Astrocyte (in vitro differentiated cells and primary cell): ENCODE measurements at places on chromosomes 1 and 21. TPM values are rescaled to one million over a fixed set of nuclear protein-coding genes. Genes with fewer than 3 reads are reported as not detected.

OPRD1 gene
- total RNA-seq: 0.79 and 1.2 TPM in 2 replicates

SPRR3 gene
- total RNA-seq: 0.70 and 3.0 TPM in 2 replicates

MXRA8 gene
- 112 and 139 TPM in 2 replicates for total RNA-seq

TMEM79 gene
- total RNA-seq: 3.0 and 3.2 TPM in 2 replicates

SHE gene
- total RNA-seq: not detected in 2 replicates

PROK1 gene
- not detected in 2 replicates for total RNA-seq

RPE65 gene
- 0.27 and 0.91 TPM in 2 replicates for total RNA-seq

ITLN2 gene
- not detected in 2 replicates for total RNA-seq

BSND gene
- total RNA-seq: not detected in 2 replicates

ABCG1 gene
- 1.3 and 1.9 TPM in 2 replicates for total RNA-seq

DNA sequence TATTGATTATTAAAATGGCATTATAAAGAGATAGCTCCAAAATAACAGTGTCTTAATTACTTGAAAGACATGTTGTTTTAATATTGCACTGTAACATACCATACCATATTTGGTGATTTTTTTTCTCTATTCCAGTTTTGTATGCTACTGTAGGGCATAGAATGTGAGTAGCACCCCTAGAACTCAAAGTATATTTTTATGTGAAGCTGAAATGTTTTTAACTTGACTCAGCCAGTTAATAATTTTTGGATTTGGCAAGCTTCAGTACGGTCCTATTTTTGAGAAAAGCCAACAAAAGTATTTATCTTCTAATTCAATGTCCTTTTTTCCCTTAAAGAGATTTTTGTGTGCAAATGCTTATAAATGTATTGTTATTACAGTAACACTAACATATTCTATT lies 593.8 kb downstream of the USP25 start:
- no peaks in the 10 kb centered on the region for H3K36me3 ChIP-seq
- H3K4me1 ChIP-seq: peaks cover 4% of the 10 kb centered on the region
- DNase-seq: peak; percentile 35
- no peak overlapping the region for H3K4me3 ChIP-seq

DNA sequence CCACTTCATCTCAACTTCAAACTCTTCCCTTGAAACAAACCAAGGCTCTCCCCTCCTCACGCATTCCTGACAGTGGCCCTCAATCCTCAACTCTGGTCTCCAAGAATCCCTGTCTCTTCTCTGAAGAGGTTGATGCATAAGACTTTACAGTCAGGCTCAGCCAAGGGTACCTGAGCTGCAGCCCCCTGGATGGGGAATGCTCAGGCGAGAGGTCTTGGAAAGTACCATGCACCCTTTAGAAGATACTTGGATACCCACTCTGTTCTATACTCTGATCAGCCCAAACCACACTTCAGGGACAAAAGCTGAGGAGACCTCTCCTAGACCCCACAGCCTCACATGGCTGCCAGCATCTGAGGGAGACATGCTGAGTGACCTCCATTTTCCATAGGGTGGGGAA lies 536 bp upstream of the PGLYRP3 start:
- no peaks in the 10 kb centered on the region for H3K36me3 ChIP-seq
- no peak overlapping the region for H3K27ac ChIP-seq
- no peaks in the 10 kb centered on the region for H3K4me1 ChIP-seq
- no peak for DNase-seq
- H3K4me3 ChIP-seq: no peak overlapping the region

GRCh38 chr1:116743535-116743934 lies 10.7 kb upstream of the CD2 start:
- H3K27ac ChIP-seq: no peak overlapping the region
- no peak overlapping the region for H3K4me3 ChIP-seq
- H3K27me3 ChIP-seq: no peaks in the 10 kb centered on the region
- no peak for DNase-seq
- H3K36me3 ChIP-seq: no peaks in the 10 kb centered on the region

DNA sequence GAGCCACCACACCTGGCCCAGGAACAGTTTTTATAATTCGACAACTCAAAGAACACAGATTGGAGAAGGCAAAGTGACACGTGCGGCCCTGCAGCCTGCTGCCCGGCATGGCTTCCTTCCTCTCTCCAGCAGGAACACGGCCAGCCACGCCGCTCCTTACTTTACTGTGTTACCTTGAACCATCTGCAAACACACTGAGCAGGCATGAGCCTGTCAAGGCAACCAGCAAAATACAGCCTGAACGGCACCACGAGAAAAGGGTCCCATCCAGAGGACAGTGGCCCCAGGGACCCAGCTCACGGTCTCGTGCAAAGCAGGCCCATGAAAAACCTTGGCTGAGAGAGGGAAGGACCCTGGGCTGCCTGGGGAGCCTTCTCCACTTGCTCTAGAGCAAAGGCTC lies 38.8 kb downstream of the NPHP4 start:
- peaks cover 2% of the 10 kb centered on the region for H3K36me3 ChIP-seq
- no peaks in the 10 kb centered on the region for H3K27me3 ChIP-seq
- H3K4me1 ChIP-seq: no peaks in the 10 kb centered on the region
- no peak overlapping the region for H3K27ac ChIP-seq

- no peak overlapping the region for H3K27ac ChIP-seq
- DNase-seq: no peak
- peaks cover 3% of the 10 kb centered on the region for H3K4me1 ChIP-seq
- H3K36me3 ChIP-seq: no peaks in the 10 kb centered on the region
These were observed 154.1 kb downstream of the ADSS2 start for GRCh38 chr1:244297616-244298015.

GRCh38 chr1:51268634-51269033 lies 32.6 kb downstream of the RNF11 start:
- no peak overlapping the region for H3K4me3 ChIP-seq
- H3K36me3 ChIP-seq: peaks cover 12% of the 10 kb centered on the region
- peak overlapping the region; percentile 64 for H3K27ac ChIP-seq

DNA sequence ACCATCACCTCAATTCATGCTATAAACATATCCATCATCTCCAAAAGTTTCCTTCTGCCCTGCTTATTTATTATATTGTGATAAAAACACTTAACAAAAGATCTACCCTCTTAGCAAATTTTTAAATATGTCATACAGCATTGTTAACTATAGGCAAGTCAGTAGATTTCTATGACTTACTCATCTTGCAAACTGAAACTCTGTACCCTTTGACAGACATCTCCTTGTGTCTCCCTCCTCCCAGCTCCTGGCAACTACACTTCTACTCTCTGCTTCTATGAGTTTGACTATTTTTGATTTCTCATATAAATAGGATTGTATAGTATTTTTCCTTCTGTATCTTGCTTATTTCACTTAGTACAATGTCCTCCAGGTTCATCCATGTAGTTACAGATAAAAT lies 174.8 kb downstream of the TNFSF18 start:
- DNase-seq: no peak
- H3K27me3 ChIP-seq: no peaks in the 10 kb centered on the region
- H3K4me3 ChIP-seq: no peak overlapping the region
- peaks cover 6% of the 10 kb centered on the region for H3K4me1 ChIP-seq

DNA sequence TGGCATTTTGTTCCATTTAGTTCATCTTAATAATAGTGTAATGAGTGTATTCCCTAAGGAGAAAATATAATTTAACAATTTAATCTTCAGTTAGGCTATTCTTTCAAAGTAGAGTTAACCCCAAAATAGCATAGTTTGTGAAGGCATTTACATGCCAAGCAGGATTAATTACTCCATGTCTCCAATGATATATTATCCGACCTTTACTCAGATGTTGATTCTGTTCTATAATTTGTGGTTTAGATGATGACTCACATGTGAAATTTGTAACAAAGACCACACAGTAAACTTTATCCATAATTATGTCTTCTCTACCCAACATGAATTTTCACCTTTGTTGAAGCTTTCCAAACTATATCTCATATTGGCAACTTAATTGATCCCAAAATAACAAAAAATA lies 2065.2 kb downstream of the MRPL39 start:
- no peak overlapping the region for H3K27ac ChIP-seq
- no peaks in the 10 kb centered on the region for H3K27me3 ChIP-seq
- DNase-seq: no peak
- H3K36me3 ChIP-seq: no peaks in the 10 kb centered on the region
- no peak overlapping the region for H3K4me3 ChIP-seq

DNA sequence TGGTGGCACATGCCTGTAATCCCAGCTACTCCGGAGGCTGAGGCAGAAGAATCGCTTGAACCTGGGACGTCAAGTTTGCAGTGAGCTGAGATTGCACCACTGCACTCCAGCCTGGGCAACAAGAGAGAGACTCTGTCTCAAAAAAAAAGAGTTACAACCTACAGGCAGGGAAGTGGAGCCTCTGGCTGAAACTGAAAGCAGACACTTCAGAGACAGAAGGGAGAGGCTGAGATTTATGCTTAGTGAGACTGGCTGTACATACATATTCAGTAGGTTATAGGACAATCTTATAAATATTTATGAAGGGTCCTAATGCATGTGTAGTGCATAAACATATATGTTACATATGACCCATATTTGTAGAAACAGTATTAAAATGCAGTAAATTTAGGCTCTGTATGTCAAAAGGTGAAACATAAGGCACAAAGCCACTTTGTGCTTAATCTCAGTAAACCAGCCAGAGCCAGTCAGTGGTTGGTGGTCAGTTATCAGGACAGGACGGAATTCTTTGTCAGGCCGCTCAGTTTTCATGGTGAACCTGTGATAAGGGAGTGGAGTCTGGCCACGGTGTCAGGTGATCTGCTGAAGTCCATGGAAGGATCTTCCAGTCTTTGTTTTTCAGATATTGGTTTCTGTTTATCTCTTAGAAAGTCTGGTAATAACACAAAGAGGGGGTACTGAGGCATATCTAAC lies 13.7 kb downstream of the RHEX start:
- no peak for DNase-seq
- H3K36me3 ChIP-seq: no peaks in the 10 kb centered on the region
- no peaks in the 10 kb centered on the region for H3K4me1 ChIP-seq
- H3K4me3 ChIP-seq: no peak overlapping the region
- no peak overlapping the region for H3K27ac ChIP-seq

DNA sequence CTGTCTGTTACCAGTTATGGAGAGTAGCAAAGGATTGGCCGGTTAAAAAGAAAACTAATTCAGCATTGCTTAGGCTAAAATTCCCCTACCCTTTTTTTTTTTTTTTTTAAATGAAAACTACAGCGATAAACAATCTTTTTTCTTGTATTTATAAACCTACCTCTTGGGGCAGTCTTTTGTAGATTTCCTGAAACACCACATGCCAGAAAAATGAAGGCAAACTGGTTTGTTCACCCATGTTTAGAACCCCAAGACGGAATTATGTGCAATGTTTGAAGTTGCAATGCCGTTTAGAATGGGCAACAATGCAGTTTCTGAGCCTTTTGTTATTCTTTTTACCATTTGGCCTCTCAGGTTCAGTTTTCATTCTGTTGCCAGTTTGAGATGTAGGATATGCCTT lies 59.1 kb downstream of the PRDM2 start:
- H3K27ac ChIP-seq: no peak overlapping the region
- H3K4me3 ChIP-seq: no peak overlapping the region
- no peaks in the 10 kb centered on the region for H3K27me3 ChIP-seq
- peaks cover 11% of the 10 kb centered on the region for H3K4me1 ChIP-seq

GRCh38 chr21:46347791-46348381 lies 23.9 kb downstream of the PCNT start:
- no peaks in the 10 kb centered on the region for H3K27me3 ChIP-seq
- no peak overlapping the region for H3K27ac ChIP-seq
- DNase-seq: peak; percentile 31
- H3K4me3 ChIP-seq: no peak overlapping the region

DNA sequence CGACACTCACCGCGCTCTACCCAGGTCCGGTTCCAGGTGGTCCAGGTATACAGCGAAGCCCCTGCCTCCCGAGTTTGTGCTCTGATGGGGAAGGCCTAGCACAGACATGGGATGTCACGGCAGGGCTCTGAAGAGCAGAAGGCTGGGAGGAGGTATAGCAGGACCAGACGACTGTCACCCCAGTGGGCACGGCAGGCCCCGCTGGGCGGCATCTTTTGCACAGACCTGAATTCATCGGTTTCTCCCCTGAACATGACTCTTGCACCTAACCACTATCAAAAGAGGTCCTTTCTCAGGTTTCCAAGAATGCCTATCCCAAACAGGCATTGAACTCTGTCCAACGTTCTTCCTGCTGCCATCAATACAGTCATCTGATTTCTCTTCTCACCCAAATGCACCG lies 30.6 kb downstream of the ARHGEF16 start:
- no peaks in the 10 kb centered on the region for H3K36me3 ChIP-seq
- H3K4me3 ChIP-seq: no peak overlapping the region
- H3K27ac ChIP-seq: no peak overlapping the region
- H3K4me1 ChIP-seq: no peaks in the 10 kb centered on the region

GRCh38 chr21:43868461-43868860 lies 3.4 kb downstream of the AGPAT3 start:
- H3K27me3 ChIP-seq: no peaks in the 10 kb centered on the region
- DNase-seq: no peak
- H3K27ac ChIP-seq: no peak overlapping the region

DNA sequence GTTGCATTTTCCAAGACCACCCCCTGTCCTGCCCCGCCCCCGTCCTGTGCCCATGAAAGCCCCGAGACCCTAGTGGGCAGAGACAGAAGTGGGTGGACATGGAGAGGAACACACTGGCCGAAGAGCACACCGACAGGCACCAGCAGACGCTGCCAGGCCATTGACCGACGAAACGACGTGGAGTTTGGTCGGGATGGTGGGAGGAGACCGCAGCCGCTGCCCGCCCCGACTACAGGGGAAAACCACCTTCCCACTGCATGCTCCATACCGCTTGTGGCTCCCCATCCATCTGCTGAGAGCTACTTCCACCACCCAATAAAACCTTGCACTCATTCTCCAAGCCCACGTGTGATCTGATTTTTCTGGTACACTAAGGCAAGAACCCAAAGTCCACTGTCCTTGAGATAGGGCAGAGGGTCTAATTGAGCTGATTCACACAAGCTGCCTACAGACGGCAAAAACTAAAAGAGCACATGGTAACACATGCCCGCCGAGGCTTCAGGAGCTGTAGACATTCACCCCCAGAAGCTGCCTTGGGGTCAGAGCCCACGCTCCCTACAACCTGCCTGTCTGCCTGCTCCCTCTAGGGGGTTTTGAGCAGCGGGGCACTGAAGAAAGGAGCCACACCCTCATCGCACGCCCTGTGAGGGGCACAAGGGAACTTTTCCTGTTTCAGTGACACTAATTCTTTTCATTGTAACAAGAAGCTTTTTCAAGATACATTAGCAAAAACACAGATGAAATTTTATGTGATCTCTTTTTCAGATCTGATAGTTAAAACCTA lies 81.2 kb upstream of the RAB3GAP2 start:
- H3K27ac ChIP-seq: no peak overlapping the region
- H3K4me1 ChIP-seq: no peaks in the 10 kb centered on the region
- no peak for DNase-seq

GRCh38 chr1:85816606-85817005 lies 108.4 kb upstream of the ZNHIT6 start:
- no peak overlapping the region for H3K27ac ChIP-seq
- H3K4me3 ChIP-seq: no peak overlapping the region
- H3K36me3 ChIP-seq: no peaks in the 10 kb centered on the region
